ENCODE measurements at places on chromosomes 2 and 18.

GRCh38 chr18:11274144-11274794 lies 124.9 kb upstream of the PIEZO2 start:
- DNase-seq = no peak

DNA sequence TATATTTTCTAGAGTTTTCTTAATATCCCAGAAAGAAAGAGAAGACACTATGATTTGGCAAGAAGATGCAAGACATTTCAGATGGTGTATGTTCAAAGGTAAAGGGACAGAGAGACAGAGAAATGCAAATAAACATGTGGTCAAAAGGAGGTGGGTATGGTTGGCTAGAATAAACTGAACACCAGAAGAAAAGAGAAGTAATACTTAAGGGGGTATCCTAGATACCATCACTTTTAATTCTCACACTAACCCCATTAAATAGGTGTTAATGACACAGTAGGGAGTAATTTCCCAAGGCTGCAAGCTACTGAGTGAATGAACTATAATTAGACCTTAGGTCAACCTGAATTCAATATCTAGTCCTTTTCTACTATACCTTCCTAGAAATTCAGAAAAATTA lies 111.2 kb upstream of the CD226 start:
- DNase-seq = no peak

GRCh38 chr2:215851082-215851481 lies 162.3 kb downstream of the MREG start:
- DNase-seq = no peak

DNA sequence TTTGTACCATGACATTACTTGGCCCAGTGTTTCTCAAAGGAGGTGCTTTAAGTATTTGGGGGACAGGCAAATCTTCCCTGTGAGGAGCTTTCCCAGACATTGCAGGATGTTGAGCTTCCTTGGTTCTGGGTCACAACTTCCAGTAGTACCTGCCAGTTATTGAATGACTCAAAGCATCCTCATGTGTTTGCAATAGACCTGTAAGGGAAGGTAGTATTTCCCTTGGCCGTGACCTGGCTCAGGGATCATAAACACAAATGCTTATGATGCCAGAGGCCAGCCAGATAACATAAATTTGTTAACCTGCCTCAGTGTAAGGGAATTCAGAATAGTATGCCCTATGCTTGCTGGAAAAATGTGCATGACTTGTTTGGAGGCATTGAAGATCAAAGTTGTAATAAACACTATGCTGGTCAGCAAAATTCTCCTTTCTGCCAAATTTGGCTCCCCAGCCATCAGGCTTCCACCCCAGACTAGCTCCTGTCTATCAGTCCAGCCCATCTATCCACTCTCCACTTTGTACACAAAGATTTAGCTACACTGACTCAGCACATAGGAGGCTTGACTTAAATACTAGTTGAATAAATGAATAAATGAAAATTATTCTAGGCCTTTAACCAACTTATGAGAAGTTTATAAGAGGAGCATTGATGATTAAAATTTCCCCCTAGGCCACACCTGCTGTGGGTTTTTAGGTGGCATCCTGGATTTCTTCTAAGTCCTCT lies 102.0 kb upstream of the EFEMP1 start:
- no peak for DNase-seq

DNA sequence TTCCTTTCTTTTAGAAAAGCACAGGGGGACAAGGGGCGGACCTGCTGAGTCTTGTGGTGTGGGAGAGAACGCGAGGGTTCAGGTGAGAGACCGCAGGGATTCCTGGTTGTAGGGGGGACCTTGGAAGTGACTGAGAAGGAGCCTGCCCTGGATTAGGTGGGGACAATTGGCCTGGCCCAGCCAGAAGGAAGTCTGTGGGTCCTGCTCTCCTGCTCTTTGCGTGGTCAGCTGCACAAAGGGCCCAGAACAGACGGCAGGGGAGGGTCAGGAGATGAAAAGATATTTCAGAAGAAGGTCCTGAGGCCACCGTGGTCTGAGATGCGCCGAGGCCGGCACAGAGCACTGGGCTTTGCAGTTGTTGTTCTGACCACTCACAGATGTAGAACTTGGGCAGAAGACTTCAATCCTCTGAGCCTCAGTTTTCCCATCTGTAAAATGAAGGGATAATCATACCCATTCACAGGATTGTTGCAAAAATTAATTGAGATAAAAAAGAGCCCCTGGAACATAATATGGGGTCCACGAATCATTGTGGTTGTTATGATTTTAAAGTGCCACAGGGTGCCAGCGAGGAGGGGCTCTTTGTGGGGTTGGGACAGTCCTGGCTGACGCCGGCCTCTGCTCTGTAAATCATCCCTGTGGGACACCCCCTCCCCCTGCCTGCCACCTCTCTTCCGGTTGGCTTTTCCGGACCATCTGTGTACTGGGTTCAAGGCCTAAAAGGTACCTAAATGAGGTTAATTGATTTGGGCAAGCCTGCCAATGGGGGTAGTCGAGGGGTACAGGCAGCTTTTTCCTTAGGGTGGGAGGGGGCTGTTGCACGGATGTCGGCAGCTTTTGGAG lies 1.8 kb downstream of the LPIN1 start:
- DNase-seq = no peak

DNA sequence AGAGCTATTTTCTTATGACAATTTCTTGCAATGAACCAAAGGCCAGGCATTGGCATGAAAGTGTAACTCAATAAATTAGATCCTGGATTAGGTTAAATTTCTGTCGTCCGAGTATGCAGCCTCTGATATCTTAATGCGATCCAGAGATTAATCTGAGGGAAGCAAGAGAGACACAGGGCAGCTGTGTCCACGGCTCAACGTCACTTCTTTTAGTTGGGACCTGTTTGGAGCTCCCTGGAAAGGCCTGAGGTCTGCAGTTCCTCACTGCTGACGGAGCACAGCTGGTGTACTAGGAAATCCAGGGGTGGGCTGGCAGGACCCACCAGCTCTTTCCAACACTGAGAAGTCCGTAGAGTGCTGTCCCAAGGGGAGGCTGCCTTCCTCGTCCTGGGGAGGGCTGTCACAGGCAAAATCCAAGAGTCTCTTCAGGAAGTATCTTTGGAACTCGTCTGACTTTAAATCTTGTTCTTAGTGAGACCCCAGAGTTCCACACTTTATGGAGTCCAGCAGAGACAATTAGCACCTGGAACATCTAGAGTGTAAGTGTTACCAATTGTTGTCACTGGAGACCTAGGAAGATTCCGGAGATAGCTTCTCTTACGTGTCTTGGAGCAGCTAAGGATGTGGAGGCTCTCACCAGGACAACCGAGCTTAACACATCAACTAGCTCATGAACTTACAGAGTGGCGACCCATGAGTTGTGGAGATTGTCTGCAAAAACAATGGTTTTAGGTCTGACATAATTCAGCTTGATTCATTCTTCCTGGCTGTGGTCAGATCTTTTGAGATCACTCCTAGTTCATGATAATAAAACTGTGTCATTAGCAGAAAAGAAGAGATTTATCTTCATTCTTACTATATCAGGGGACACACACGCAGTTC lies 173.7 kb downstream of the ACKR3 start:
- DNase-seq = no peak
